ENCODE measurements at places on chromosomes 3 and 15.

- no peak for DNase-seq
Observed at GRCh38 chr15:58286523-58286922, 145.3 kb upstream of the LIPC start.

DNA sequence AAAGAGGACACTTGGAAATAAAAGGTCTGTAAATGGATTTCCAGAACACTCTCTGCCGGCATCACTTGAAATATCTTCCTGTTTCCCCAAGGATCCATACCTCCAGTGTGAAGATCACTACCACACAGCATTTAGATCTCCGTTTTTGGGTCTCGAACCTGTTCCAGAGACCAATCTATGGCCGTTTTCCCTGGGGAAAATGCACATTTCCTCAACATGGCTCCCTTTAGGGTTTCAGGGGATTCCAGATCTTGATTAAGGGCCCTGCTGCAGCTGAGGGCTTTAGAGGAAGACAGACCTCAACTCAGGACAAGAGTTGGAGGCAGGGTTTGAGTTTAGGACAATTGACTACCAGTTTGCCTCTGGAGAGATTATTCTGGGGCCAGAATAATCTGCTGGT is 2.1 kb downstream of the CTSH start:
- DNase-seq, result no peak

GRCh38 chr15:23734862-23735261 is 47.8 kb upstream of the NDN start:
- DNase-seq, result no peak

DNA sequence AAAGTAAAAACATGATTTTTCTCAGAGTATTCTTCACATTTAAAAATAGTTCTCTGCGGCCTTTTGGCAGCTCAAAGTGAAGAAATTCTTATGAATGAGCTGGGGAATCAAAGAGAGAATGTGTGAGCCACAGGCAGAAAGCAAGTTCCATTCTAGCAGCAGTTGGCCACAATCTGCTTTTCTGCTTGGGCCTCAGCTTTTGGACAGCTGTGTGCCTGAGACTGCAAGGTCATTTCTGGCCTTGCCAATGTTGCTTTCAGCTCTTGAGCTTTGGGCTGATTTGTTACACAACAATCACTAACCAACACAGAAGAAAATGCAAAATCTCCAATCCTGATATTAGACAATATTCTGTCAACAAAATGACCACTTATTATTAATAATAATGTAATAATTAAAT is 14.4 kb upstream of the TM4SF4 start:
- no peak for DNase-seq

DNA sequence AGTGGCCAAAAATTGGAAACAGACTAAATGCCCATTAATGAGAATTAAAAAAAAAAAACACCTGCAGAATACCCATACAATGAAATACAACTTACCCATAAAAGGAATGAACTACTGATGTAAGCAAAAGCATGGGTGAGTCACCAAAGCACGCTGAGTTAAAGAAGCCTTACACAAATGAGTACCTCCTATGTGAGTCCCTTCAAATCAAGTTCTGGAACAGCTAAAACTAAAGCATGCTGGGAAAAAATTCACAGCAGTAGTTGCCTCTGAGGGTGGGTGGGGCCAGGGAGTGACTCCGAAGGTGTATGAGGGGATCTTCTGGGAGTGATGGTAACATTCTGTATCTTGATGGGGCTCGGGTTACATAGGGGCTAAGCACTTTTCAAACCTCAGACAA is 11.4 kb downstream of the MYO5C start:
- no peak for DNase-seq

- no peak for DNase-seq
Observed at GRCh38 chr3:2599471-2599870, 500.8 kb downstream of the CNTN4 start.

- no peak for DNase-seq
Observed at GRCh38 chr15:56832125-56832524, 86.3 kb upstream of the TCF12 start.
